ENCODE measurements at places on chromosomes 1 and 21. TPM values are rescaled to one million over a fixed set of nuclear protein-coding genes. Genes with fewer than 3 reads are reported as not detected.

Gene RXRG
- 0.96 TPM for total RNA-seq

Gene PPP1R8
- 15.1 TPM for total RNA-seq

Gene LEPR
- total RNA-seq, result 2.6 TPM

- H3K4me3 ChIP-seq, result no peak overlapping the region
- H3K36me3 ChIP-seq, result no peaks in the 10 kb centered on the region
- no peak for DNase-seq
- H3K4me1 ChIP-seq, result peaks cover 14% of the 10 kb centered on the region
Measured at GRCh38 chr21:43332861-43333297, 94.1 kb downstream of the SIK1 start.

DNA sequence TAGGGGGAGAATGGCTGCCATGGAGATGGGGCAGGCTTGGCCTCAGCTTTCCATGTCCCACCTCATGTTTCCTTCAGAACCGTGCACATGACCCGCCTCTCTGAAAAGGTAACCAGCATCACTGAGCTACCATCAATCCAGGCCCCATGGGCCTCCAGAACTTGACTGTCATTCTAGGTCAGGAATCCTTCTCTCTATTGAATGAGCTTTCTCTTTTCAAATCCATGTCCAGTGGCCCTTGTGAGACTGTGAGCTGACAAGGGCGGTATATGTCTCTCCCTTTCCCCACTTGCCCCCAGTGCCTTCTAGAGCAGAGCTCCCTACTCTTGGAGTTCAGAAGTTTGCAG lies 4.4 kb downstream of the CSRP1 start:
- no peak for DNase-seq
- peak overlapping the region; percentile 95 for H3K27ac ChIP-seq
- no peak overlapping the region for H3K4me3 ChIP-seq
- peaks cover 59% of the 10 kb centered on the region for H3K4me1 ChIP-seq

- no peak overlapping the region for H3K27ac ChIP-seq
- no peaks in the 10 kb centered on the region for H3K36me3 ChIP-seq
- no peaks in the 10 kb centered on the region for H3K4me1 ChIP-seq
- no peak for DNase-seq
Measured at GRCh38 chr1:164017239-164017638, 541.7 kb upstream of the PBX1 start.

DNA sequence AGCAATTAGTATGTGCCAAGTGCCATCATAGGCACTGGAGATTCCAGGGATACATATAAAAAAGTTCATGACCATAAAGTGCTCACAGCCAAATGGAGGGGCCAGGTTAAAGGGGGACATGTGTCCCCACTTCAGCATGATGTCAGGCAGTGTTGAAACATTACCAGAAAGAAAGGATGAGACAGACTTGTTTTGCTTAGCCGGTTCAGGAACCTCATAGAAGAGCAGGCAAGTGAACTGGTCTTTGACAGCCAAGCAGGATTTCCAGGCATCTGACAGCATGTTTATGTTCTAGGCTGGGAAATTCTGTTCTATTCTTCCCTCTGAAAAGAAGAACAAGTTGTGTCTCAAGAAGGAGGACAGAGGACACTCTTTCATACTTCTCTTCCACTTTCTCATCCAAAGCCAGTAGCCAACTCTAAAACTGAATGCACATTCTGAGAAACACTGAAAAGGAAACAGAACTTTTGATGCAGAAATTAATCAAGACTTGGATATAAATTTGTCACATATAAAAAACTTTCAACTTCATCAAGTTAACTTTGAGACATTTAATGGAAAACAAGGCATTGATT lies 39.7 kb downstream of the GLUL start:
- peak overlapping the region; percentile 21 for H3K27ac ChIP-seq
- no peaks in the 10 kb centered on the region for H3K27me3 ChIP-seq
- H3K4me3 ChIP-seq, result no peak overlapping the region
- no peak for DNase-seq
- H3K4me1 ChIP-seq, result no peaks in the 10 kb centered on the region
- no peaks in the 10 kb centered on the region for H3K36me3 ChIP-seq

DNA sequence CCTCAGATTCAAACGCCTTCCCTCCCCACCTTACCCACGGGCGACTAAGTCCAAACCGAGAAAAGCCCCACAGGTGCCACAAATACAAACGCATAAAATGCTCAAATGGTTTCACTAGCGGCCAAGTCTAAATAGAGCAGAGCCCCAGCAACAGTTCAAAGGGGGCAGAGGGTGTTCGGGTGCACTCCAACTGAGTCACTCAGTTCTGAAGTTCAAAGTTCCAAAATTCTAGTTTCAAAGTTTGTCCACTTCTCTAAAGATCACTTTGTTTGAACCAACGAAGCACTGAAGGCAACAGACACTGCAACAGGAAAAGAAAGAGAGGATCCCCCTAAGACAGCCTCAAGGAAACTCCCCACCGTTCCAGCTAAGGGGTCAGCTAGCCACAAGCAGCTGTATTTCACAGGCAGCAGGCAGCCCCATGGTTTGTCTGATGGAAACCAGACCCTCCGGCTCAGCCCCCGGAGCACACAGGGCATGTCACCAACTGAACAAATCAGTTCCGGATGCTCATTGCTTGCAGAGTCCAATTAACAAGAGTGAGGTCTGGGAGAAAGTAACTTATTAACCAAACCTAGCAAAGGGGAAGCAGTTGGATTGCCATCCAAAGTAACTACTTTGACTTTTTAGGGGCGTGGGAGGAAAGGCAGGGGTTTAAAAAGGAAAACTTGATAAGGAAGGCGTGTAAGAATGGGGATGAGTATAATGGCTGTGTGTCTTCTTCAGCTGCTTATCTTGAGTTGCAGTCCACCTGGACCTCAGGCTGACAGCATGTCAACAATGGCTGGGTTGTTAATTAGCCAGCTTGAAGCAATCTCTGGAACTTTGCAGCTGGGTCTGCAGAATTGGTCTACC lies 1423.9 kb upstream of the PRMT6 start:
- H3K4me1 ChIP-seq, result no peaks in the 10 kb centered on the region
- peak; percentile 17 for DNase-seq
- no peaks in the 10 kb centered on the region for H3K36me3 ChIP-seq
- peak overlapping the region; percentile 61 for H3K27ac ChIP-seq
- no peaks in the 10 kb centered on the region for H3K27me3 ChIP-seq

Gene LCE1B
- total RNA-seq, result not detected

DNA sequence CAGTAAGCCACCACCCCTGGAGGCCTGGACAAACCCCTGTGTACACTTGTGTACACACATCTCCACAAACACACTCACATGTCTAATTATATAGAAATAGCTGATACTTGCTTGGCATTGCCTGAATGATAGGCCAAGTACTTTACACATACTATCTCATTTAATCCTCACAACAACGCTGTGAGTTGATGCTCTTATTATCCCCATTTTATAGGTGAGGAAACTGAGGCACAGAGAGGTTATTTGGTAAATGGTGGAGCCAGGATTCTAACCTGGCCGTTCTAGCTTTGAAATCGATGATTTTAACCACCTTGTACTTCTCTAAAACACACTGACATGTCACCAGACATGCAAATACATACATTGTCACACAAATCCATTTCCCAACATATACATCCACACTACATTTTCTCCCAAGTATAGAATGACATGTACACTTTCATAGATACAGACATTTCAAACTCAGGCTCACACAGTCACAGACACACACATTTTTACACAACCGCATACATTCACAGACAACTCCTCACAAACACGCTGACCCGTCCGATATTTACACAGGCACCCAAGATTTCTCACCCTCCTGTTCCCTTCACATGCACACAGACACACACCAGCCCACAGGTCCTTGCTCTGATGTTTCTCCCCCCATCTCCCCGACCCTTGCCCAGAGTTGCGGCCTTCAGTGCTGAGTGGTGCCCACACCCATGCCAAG lies 3.2 kb downstream of the ARHGEF19 start:
- no peak overlapping the region for H3K27ac ChIP-seq
- H3K27me3 ChIP-seq, result no peaks in the 10 kb centered on the region
- no peak overlapping the region for H3K4me3 ChIP-seq
- no peaks in the 10 kb centered on the region for H3K36me3 ChIP-seq
- no peak for DNase-seq

- DNase-seq, result no peak
- no peaks in the 10 kb centered on the region for H3K27me3 ChIP-seq
Measured at GRCh38 chr1:171017426-171017825, 73.3 kb upstream of the FMO3 start.

GRCh38 chr1:153387785-153388184 lies 3.1 kb downstream of the S100A8 start:
- no peaks in the 10 kb centered on the region for H3K36me3 ChIP-seq
- no peak overlapping the region for H3K4me3 ChIP-seq
- H3K27ac ChIP-seq, result no peak overlapping the region
- no peaks in the 10 kb centered on the region for H3K4me1 ChIP-seq

- peaks cover 50% of the 10 kb centered on the region for H3K27me3 ChIP-seq
- H3K27ac ChIP-seq, result no peak overlapping the region
- DNase-seq, result no peak
- H3K4me3 ChIP-seq, result no peak overlapping the region
- H3K36me3 ChIP-seq, result no peaks in the 10 kb centered on the region
- H3K4me1 ChIP-seq, result no peaks in the 10 kb centered on the region
Measured at GRCh38 chr1:18012686-18013085, 94.9 kb upstream of the IGSF21 start.

Gene PPIE
- 13.1 TPM for total RNA-seq

Gene FGGY
- 18.2 TPM for total RNA-seq

Gene HOOK1
- total RNA-seq, result 20.6 TPM

Gene SDCCAG8
- total RNA-seq, result 36.3 TPM

DNA sequence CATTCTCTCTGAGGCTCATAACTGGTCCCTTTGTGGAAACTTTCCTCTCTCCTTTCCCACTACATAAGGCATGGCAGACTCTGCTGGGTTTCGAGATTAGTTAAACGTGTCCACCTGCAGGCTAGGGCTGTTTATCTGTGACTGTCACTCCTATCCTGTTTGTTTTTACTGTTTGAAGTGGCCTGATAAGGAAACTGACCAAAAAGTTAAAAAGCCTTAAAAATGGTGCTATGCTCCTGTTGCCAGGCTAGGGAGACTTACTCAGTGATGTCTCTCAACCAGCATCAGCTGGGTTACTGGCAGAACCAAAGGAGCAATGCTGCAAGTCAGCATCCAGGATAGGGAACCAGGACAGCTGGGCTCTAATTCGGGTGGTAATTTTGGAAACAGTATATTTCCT lies 3.9 kb downstream of the PIGV start:
- no peak overlapping the region for H3K27ac ChIP-seq
- no peak for DNase-seq
- H3K36me3 ChIP-seq, result no peaks in the 10 kb centered on the region
- peaks cover 21% of the 10 kb centered on the region for H3K4me1 ChIP-seq
- no peak overlapping the region for H3K4me3 ChIP-seq

DNA sequence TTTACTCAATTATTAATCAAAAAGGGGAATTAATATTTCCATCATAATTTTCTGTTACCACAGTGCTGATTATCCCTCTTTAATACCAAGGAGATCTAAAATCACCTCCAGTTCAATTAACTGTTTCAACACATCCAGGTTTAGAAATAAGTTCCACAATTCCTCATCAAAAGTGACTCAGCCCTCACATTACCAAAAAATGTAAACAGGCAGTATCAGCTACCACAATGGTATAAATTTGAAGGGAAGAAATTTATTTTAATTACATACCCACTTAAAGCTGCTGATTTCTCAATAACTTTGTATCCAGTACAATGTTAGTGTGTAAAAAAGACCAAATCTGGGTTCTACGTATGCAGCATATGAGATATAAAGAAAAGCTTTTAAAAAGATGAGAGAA lies 51.9 kb downstream of the EIF4G3 start:
- no peak for DNase-seq
- no peaks in the 10 kb centered on the region for H3K36me3 ChIP-seq
- no peaks in the 10 kb centered on the region for H3K27me3 ChIP-seq
- H3K4me3 ChIP-seq, result no peak overlapping the region

DNA sequence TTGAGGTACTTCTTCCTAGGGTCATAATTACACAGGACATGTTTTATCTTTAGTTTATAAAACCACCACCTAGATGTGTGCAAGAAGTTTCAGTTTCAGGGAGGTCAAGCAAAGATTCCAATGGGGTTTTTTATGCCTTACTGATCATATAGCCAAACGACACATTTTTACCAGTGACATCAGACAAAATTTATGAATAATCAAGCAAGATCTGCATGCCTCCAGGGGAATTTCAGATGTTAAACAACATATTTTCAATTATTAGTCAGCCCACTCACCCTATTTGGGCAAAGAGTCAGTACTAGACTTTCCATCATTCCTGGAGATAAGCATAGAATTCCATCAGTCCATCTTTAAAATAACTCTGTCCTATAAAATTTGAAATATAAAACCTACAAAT lies 867.4 kb downstream of the KCNT2 start:
- H3K27ac ChIP-seq, result no peak overlapping the region
- H3K4me3 ChIP-seq, result no peak overlapping the region
- no peaks in the 10 kb centered on the region for H3K36me3 ChIP-seq
- H3K4me1 ChIP-seq, result peaks cover under 1% of the 10 kb centered on the region
- no peak for DNase-seq
- no peaks in the 10 kb centered on the region for H3K27me3 ChIP-seq

DNA sequence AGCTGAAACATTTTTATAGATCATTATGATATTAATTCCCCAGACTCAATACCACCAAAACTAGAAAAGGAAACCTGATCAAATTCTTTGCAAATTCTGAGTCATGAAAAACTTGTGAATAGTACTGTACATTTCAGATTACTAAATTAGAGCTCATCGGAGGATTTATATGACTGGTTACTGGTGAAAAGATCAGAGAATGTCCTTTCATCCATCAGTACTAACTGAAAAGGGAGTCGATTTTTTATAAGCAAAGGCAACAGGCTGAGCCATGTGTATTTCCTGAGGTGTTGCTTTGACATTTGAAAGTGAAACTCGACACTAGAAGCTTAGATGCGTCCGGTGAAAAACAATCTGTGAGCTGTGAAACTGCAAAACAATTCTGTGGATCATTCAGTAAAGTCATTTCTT lies 155.7 kb downstream of the TNFSF18 start:
- H3K4me1 ChIP-seq, result peaks cover 7% of the 10 kb centered on the region
- no peak overlapping the region for H3K27ac ChIP-seq
- no peak overlapping the region for H3K4me3 ChIP-seq
- DNase-seq, result no peak
- no peaks in the 10 kb centered on the region for H3K36me3 ChIP-seq

Gene ATP6V1G3
- total RNA-seq, result not detected

DNA sequence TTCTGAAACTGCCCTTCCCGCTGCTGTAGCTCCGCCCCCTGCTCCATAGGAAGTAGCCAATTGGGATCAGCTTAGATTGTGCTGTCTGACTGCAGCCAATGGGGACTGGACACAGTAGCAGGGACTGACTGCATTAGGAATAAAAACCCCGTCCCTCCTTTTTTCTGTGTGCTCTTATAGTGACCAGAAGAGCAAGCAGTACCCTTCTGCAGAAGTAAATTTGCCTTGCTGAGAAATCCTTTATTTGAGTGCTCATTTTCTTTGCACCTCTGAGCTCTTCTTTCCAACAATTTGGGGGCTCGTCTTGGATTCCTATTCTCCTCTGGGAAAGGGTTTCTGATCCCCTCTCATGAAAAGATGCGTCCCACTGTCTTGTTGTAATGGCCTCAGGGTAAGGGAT lies 16.2 kb downstream of the OR2L13 start:
- H3K36me3 ChIP-seq, result no peaks in the 10 kb centered on the region
- H3K4me1 ChIP-seq, result no peaks in the 10 kb centered on the region
- no peaks in the 10 kb centered on the region for H3K27me3 ChIP-seq
- no peak overlapping the region for H3K27ac ChIP-seq
- no peak overlapping the region for H3K4me3 ChIP-seq

GRCh38 chr1:119446321-119446720 lies 31.4 kb downstream of the HSD3B2 start:
- no peaks in the 10 kb centered on the region for H3K27me3 ChIP-seq
- H3K36me3 ChIP-seq, result no peaks in the 10 kb centered on the region
- H3K27ac ChIP-seq, result no peak overlapping the region
- H3K4me3 ChIP-seq, result no peak overlapping the region
- no peaks in the 10 kb centered on the region for H3K4me1 ChIP-seq

- H3K36me3 ChIP-seq, result no peaks in the 10 kb centered on the region
- DNase-seq, result no peak
- H3K4me3 ChIP-seq, result no peak overlapping the region
- H3K27ac ChIP-seq, result no peak overlapping the region
Measured at GRCh38 chr1:97640677-97641076, 280.2 kb downstream of the DPYD start.

Data from transverse colon (tissue), 4 donors.